Kidney tubule cell (primary cell): ENCODE measurements at places on chromosomes 16 and 17.

- DNase-seq: no peak
Measured at GRCh38 chr17:61205931-61206330, 193.7 kb upstream of the TBX2 start.

DNA sequence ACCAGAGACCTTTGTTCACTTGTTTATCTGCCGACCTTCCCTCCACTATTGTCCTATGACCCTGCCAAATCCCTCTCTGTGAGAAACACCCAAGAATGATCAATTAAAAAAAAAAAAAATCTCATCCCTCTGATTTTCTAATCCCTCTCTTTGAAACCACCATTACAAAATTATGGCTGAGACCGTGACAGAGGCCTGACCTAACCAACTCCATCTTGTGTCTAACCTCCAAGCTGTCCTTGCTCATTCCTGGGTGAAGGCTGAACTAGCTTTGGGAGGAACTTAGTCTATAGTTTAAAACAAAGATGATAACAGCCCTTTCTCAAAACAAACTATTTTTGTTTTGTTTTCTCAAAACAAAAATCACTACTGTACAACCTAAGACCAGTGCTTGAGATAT lies 474.5 kb downstream of the TMEM114 start:
- no peak for DNase-seq

DNA sequence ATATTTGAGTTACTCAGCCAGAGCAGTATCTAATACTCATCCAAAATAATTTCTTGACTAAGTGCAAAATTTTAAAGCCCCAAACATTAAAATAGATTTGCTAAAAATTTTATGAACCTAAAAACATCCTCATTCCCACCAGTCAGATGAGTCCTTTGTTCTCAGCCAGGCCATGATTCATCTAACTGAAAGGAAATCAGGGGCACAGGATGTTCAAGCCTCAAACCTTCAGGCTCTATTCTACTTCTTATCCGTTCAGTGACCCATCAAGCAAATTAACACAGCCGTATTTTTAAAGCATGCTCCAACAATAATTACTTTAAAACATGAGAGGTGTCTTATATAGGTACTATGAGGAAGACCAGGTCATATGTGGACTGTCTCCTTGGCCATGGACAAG lies 176.5 kb upstream of the MON1B start:
- peak; percentile 6 for DNase-seq

- peak; percentile 59 for DNase-seq
Measured at GRCh38 chr16:69311533-69312387, 610 bp downstream of the VPS4A start.

DNA sequence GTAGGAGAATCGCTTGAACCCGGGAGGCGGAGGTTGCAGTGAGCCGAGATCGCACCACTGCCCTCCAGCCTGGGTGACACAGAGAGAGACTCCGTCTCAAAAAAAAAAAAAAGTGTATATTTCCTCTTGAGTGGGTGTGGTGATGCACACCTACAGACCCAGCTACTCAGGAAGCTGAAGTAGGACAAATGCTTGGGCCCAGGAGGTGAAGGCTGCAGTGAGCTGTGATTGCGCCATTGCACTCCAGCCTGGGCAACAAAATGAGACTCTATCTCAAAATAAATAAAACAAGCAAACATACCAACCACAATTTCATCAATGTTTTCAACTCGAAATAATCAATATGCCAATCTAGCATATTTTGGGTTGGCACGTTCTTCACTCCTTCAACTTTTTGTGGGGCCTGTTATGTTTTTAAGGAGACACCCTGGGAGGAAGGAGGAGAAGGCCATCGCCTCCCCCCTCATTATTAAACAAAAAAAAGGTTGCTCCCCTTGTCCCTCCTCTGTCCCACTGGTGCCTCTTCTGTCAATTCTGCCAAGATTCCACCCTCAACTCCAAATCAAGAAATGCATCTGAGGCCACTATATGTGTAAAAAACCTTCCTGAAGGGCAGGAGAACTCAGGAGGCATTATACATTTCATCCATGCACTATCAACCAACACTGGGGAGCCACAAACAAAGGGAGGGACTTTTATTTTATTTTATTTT lies 52.4 kb upstream of the ATF7IP2 start:
- no peak for DNase-seq

- DNase-seq: no peak
Measured at GRCh38 chr16:69798466-69798865, 36.3 kb downstream of the WWP2 start.

GRCh38 chr17:46943501-46944393 lies 20.8 kb downstream of the GOSR2 start:
- peak; percentile 77 for DNase-seq

DNA sequence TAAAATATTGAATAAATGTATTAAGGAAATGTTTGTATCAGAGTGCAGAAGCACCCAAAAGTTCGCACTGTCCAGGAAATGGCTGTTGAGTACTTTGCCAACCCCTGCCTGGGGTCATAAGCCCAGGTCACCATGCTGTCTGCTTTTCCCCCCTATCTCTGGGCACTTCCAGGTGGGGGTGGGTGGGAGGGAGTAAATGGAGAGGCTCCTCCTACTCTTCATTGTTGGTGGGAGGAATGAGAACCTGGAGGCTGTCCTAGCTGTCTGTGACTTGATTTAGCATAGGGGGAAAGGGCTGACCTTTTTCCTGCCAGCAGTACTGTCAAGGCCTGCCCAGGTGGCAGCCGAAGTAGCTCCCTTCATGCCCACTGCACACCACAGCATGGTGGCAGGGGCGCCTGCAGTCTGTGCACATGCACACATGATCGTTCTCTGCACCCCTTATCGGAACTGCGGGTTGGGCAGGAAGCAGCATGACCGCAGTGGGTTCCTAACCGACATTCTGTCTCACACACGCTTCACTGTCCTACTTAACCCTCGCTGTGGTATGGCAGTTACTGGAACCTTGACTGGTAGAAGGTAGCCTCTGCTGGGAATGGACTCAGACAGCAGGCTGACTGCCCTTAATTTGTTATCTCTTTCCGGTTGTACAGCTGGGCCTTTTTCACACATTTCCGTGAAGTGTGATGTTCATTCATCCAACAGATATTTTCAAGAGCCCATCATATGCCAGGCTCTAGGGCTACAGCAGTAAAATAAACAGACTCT lies 41.5 kb downstream of the LDHD start:
- DNase-seq: no peak

GRCh38 chr17:27318228-27318627 lies 24.3 kb downstream of the WSB1 start:
- no peak for DNase-seq

- DNase-seq: no peak
Measured at GRCh38 chr17:6160232-6160555, 90.0 kb downstream of the WSCD1 start.
